ENCODE measurements at places on chromosomes 11 and 22.

DNA sequence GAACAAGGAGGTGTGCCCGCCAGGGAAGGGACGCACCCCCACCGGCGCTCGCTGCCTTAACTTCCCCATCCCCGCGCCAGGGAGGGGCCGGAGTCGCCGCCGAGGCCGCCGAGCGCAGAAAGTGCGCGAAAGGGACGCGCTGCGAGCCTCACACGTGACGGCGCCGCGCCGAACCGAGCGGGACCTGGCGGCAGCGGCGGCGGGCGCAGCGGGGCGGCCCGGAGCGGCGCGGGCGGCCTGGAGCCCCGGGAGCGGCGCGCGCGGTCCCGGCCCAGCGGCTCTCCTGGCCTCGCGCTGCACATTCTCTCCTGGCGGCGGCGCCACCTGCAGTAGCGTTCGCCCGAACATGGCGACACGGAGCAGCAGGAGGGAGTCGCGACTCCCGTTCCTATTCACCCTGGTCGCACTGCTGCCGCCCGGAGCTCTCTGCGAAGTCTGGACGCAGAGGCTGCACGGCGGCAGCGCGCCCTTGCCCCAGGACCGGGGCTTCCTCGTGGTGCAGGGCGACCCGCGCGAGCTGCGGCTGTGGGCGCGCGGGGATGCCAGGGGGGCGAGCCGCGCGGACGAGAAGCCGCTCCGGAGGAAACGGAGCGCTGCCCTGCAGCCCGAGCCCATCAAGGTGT lies at the start of gene SORL1:
Gene SORL1, plus strand, starts transcription at position 329 of the 623 bp plus-strand sequence. Its CDS starts 18 bp downstream, at position 347.
- peak within 1 kb of the TSS; percentile 99 for H3K27ac ChIP-seq
- no peaks in the 10 kb centered on the region for H3K27me3 ChIP-seq
- H3K4me3 ChIP-seq, result peak within 1 kb of the TSS; percentile 82
- H3K36me3 ChIP-seq, result peaks cover 5% of the 10 kb centered on the region
- DNase-seq, result peak; percentile 79

DNA sequence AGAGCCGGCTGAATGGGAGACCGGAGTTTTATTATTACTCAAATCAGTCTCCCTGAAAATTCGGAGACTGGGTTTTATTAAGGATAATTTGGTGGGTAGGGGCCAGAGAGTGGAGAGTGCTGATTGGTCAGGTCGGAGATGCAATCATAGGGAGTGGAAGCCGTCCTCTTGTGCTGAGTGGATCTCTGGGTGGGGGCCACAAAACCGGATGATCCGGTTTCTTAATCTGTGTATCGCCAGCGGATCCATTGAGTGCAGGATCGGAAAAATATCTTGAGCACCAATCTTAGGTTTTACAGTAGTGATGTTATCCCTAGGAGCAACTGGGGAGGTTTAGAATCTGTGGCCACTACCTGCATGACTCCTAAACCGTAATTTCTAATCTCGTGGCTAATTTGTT lies 886 bp upstream of the NIPSNAP1 start:
- H3K27ac ChIP-seq, result no peak overlapping the region
- DNase-seq, result no peak
- H3K4me3 ChIP-seq, result peak overlapping the region; percentile 82
- H3K4me1 ChIP-seq, result peaks cover 12% of the 10 kb centered on the region

DNA sequence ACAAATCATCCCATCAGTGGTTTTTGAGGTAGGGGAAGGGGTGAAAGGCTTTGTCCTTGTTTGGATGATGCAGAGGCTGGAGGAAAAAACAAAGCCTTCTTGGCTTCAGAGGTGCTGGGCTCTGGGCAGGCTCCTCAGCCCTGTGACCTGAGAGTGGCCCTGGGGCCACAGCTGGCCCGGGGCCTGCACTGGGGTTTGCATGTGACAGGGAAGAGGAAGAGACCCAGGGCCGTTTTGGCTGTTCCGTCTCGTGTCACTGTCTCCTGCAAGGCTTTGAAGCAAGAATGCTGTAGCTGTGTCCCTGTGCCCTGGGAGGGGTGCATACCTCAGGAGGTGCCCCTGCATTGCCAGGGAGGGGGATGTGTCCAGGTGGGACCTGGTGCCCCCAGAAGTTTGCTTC lies 12.6 kb downstream of the ARHGAP8 start:
- no peak overlapping the region for H3K4me3 ChIP-seq
- H3K4me1 ChIP-seq, result peaks cover 15% of the 10 kb centered on the region
- no peak overlapping the region for H3K27ac ChIP-seq
- H3K27me3 ChIP-seq, result no peaks in the 10 kb centered on the region

- H3K4me1 ChIP-seq, result peaks cover 88% of the 10 kb centered on the region
- H3K27ac ChIP-seq, result peak overlapping the region; percentile 94
- no peaks in the 10 kb centered on the region for H3K27me3 ChIP-seq
- no peak for DNase-seq
- H3K4me3 ChIP-seq, result peak overlapping the region; percentile 55
- H3K36me3 ChIP-seq, result no peaks in the 10 kb centered on the region
These were observed 16.4 kb downstream of the USP2 start for GRCh38 chr11:119365071-119365591.

DNA sequence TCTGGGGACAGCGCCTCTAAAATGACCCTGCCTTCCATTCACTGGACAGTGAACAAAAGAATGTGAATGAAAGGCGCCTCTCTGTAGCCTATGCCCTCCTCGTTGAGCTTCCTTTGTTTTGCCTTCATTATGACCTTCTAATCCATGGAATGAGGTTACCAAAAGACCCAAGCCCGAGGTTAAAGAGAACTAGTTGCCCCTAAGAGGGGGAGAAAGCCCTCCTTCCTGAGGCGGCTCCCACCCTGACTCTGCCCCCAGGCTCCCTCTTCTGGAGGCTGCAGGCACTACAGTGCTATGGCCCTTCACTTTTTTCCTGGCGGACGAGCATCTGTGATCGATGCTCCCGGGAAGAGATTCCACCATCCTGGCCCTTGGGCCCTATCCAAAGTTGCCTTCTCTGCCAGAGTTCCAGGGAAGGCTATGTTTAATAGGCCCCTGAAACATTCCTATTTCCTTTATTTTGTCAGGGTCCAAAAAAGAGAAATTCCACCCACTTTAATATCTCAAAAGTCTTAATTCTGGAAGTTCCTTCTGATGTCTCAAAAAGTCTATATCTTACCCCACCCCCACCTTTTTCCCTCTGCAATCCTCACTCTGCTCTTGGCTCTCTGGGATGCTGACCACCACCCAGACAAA lies 147.3 kb downstream of the FEZ1 start:
- no peak for DNase-seq
- no peaks in the 10 kb centered on the region for H3K36me3 ChIP-seq
- 0 out of 2 replicates have a peak overlapping the region, but pooled peaks have one; percentile 47 for H3K27ac ChIP-seq
- peaks cover 67% of the 10 kb centered on the region for H3K4me1 ChIP-seq
- no peaks in the 10 kb centered on the region for H3K27me3 ChIP-seq

DNA sequence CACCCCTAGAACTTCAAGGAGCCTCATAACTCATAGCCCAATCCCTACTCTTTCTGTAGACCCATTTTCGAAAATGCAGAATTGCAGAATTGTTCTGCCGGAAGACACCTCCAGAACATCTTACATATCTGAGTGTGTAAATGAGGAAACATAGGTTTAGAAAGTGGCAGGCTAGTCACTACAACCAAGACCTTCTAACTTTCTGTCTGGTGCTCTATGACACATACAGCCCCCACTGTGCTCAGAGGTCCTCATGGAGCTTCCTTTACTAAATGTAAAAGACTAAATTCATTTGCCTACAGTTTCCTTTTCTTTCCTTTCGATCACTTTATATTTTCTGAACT lies 132.1 kb upstream of the DDI1 start:
- H3K27me3 ChIP-seq, result no peaks in the 10 kb centered on the region
- peak overlapping the region; percentile 92 for H3K27ac ChIP-seq
- peaks cover 86% of the 10 kb centered on the region for H3K4me1 ChIP-seq
- DNase-seq, result peak; percentile 95
- peaks cover 37% of the 10 kb centered on the region for H3K36me3 ChIP-seq
- H3K4me3 ChIP-seq, result peak overlapping the region; percentile 43

GRCh38 chr11:20658135-20658534 lies 11.3 kb upstream of the NELL1 start:
- H3K4me1 ChIP-seq, result no peaks in the 10 kb centered on the region
- no peak overlapping the region for H3K4me3 ChIP-seq
- H3K27me3 ChIP-seq, result no peaks in the 10 kb centered on the region
- H3K27ac ChIP-seq, result no peak overlapping the region
- DNase-seq, result no peak

- H3K27ac ChIP-seq, result no peak overlapping the region
- H3K27me3 ChIP-seq, result no peaks in the 10 kb centered on the region
- H3K36me3 ChIP-seq, result no peaks in the 10 kb centered on the region
- H3K4me3 ChIP-seq, result no peak overlapping the region
These were observed 577.2 kb downstream of the LRRC4C start for GRCh38 chr11:40882301-40882700.

GRCh38 chr11:106461839-106462545 lies 384.5 kb downstream of the AASDHPPT start:
- H3K36me3 ChIP-seq, result no peaks in the 10 kb centered on the region
- no peak for DNase-seq
- no peak overlapping the region for H3K27ac ChIP-seq
- no peaks in the 10 kb centered on the region for H3K27me3 ChIP-seq

DNA sequence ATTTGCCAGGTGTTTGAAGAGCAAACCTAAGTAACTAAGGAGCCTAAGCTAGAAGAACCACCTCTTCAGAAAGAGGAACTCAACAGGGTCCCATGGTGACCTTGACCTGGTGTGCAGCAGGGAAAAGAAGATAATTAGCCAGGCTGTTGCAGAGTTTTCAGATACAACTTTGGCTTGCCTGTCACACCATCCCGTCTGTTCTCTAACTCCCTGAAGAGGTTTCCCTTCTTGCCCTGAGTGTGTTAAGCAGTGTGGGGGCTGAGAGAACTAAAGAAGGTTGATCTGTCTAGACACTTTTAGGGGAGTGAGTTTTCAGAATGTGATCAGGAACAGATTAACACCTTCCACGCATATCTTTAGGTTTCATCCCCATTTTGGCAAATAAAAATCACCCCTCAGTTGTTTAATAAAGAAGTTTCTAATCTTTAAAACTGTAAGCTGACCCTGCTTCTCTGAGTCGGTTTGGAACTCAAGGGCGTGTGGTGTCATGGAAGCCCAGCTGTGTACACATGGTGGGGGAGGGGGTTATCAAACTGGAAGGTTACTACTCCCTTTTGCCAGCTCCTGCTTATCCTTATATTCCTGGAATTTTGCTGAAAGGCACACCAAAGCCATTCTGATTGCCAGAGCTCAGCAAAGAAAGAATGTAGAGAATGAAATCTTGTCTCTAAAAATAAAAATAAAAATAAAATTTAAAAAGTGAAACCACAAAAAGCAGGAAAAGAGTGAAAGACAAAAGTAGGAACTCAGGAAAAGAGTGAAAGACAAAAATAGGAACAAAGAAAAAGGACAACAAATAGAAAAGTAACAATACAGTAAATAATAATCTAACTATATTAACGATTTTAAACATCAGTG lies 70.2 kb downstream of the DBX1 start:
- no peaks in the 10 kb centered on the region for H3K27me3 ChIP-seq
- no peak overlapping the region for H3K4me3 ChIP-seq
- DNase-seq, result peak; percentile 71
- H3K4me1 ChIP-seq, result peaks cover 18% of the 10 kb centered on the region

DNA sequence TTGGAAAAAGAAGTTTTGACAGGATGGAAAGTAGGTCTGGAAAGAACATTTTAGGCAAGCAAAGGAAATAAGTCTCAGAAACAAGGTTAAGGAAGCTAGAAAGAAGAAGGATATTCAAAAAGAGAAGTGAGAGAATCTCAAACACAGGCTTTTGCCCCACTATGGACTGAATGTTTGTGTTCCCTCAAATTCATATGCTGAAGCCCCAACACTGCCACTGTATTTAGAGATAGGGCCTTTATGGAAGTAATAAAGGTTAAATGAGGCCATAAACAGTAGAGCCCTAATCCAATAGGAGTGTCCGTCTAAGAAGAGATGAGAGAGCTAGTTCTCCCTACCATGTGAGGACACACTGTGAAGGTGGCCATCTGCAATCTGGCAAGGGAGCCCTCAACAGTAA lies 20.6 kb upstream of the RPS13 start:
- no peak overlapping the region for H3K4me3 ChIP-seq
- H3K4me1 ChIP-seq, result no peaks in the 10 kb centered on the region
- peaks cover 32% of the 10 kb centered on the region for H3K36me3 ChIP-seq
- H3K27ac ChIP-seq, result no peak overlapping the region
- H3K27me3 ChIP-seq, result no peaks in the 10 kb centered on the region
- DNase-seq, result no peak

GRCh38 chr22:47957649-47958048 lies 1195.2 kb downstream of the TBC1D22A start:
- H3K27me3 ChIP-seq, result no peaks in the 10 kb centered on the region
- peaks cover 9% of the 10 kb centered on the region for H3K4me1 ChIP-seq
- no peak overlapping the region for H3K27ac ChIP-seq
- no peak for DNase-seq

DNA sequence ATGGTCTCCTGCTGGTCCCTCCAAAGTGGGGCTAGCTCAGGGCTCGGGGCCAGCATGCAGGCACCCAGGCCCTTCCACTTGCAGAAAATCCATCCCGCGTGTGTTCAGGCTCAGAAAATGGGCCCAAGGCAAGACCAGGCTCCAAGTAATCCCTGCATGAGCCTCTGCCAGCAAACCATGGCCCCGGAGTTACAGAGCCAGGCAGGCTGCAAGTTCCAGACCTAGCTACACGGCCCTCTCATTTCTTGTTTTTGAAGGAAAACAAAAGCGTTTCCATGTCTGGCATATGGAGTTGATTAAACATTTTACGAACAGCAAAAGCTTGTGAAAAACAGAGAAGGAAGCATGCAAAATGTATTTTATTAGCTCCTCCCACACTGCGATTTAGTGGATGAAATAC lies 29.7 kb downstream of the KIAA0930 start:
- H3K36me3 ChIP-seq, result no peaks in the 10 kb centered on the region
- peaks cover 16% of the 10 kb centered on the region for H3K4me1 ChIP-seq
- no peak for DNase-seq

DNA sequence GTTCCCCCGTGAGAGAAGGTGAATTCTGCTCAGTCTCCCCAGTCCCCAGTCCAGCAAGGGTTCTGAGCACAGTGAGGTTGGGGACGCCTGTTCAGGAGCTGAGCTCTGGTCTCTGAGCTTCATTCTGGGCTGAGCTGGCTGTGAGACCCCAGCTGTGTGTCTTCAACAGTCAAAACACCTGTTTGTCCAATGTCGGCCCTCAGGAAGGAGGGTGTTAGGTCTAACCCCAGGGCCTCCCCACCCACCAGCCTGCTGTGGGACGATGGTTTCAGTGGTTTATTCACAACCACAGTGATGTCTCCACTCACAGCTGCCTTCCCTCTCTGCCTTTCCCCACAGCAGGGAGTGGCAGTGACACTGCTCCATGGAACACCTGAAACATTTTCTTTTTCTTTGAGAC lies 1282.9 kb downstream of the TBC1D22A start:
- H3K4me1 ChIP-seq, result no peaks in the 10 kb centered on the region
- no peaks in the 10 kb centered on the region for H3K27me3 ChIP-seq
- H3K27ac ChIP-seq, result no peak overlapping the region
- H3K4me3 ChIP-seq, result no peak overlapping the region
- no peaks in the 10 kb centered on the region for H3K36me3 ChIP-seq

GRCh38 chr22:36197065-36197440 lies 4.6 kb downstream of the APOL4 start:
- H3K4me3 ChIP-seq, result no peak overlapping the region
- H3K27ac ChIP-seq, result no peak overlapping the region
- peaks cover 18% of the 10 kb centered on the region for H3K4me1 ChIP-seq
- H3K36me3 ChIP-seq, result no peaks in the 10 kb centered on the region
- no peaks in the 10 kb centered on the region for H3K27me3 ChIP-seq
